Activated naive CD8-positive, alpha-beta T cell treated with anti-CD3 and anti-CD28 coated beads, Interleukin-2, amount 50 U/mL, for 16 hours (primary cell): ENCODE measurements at places on chromosomes 12 and 14.

- DNase-seq: no peak
These were observed 55.4 kb downstream of the SAMD4A start for GRCh38 chr14:54622192-54622958.

DNA sequence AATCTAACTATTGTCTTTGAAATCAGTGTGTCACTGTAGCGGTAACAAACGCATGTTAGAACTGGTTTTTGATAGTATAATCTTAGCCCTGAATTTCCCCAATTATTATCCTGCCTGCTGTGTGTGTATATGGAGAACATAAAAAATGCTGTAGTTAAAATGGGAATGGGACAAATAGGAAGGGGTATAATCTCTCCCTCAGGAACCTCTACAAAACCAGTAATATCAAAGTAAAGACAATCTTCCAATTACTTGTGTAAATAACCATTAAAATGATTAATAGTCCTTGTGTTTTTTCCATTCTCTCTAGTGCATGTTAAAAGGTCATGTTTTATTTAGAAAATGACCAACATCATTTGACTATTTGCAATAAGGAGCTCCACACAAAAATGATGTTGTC lies 200.1 kb upstream of the TMTC1 start:
- DNase-seq: no peak

DNA sequence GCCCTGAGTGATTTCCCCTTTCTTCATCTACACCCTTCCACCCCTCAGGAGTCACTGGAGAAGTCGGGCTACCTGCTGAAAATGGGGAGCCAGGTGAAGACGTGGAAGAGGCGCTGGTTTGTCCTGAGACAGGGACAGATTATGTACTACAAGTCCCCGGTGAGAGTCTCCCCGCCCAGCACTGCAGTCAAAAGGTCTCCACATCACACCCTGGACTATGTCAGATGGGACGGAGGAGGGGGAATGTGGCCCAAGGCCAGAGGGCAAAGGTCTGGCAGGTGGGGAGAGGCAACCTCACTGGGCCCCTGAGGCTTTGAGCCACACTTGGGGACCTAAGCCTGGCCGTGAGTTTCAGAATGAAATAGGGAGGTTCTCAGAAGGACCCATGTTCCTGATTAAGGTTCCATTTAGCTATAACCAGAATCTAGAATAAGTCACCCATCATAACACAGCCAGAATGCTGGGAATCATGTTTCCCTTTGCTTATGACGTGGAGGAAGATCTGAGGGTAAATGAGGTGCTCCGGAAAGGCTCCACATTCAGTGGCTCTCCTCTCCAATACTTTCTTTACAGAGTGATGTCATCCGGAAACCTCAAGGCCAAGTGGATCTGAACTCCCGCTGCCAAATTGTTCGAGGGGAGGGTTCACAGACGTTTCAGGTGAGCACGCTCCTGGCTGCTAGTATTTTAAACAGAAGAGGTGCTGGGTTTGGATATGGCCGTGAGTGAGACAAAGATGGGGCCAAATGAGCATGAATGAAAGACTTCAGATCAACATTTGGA lies 26.6 kb downstream of the PIGH start:
- DNase-seq: no peak

GRCh38 chr14:102077382-102077709 lies 9.5 kb downstream of the HSP90AA1 start:
- no peak for DNase-seq

DNA sequence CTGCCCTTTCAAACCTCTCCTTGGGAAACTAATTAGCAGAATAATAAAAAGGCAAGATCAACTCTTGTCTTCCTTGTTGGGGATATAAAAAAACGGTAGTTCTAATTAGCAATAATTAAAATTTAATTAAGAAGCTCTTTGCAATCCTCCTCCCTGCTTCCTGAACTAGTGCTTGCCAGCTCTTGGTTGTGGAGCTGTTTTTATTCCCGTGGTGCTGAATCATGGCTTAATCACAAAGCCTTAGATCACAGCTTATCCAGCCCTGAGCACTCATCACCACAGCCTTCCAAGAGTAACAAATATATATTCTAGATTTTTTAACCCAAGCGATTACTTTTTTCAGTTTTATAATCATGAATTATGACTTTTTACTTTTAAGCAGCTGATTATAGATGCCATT lies 63.2 kb upstream of the INSM2 start:
- no peak for DNase-seq
